ENCODE measurements at places on chromosomes 1 and 21.

DNA sequence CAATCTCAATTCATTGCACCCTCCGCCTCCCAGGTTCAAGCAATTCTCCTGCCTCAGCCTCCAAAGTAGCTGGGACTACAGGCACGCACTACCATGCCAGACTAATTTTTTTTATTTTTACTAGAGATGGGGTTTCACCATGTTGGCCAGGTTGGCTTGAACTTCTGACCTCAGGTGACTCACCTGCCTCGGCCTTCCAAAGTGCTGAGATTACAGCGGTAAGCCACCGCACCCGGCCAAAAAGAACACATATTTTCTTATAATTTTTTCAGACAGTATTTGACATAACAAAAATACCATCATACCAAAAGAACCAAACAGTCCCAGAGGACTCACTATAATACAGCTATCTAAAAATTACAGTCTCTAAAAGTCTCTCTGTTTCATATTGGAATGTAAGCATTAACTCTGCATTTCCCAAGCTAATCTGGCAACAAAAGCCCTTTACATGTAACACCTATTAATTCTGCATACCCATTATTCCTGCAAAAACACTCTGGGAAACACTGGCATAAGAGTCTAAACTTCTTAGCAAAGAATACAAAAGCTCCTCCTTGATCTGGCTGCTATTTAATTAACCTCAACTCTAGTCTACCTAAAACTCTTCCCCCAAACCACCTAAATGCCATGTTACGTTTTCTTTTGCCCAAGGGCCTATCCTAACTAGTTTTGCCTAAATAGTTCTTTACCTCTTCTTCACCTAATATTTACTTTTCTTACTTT, 26.9 kb downstream of the WDR26 start:
- DNase-seq, result no peak

- no peak for DNase-seq
These were observed 35.4 kb downstream of the CENPF start for GRCh38 chr1:214638459-214638807.

DNA sequence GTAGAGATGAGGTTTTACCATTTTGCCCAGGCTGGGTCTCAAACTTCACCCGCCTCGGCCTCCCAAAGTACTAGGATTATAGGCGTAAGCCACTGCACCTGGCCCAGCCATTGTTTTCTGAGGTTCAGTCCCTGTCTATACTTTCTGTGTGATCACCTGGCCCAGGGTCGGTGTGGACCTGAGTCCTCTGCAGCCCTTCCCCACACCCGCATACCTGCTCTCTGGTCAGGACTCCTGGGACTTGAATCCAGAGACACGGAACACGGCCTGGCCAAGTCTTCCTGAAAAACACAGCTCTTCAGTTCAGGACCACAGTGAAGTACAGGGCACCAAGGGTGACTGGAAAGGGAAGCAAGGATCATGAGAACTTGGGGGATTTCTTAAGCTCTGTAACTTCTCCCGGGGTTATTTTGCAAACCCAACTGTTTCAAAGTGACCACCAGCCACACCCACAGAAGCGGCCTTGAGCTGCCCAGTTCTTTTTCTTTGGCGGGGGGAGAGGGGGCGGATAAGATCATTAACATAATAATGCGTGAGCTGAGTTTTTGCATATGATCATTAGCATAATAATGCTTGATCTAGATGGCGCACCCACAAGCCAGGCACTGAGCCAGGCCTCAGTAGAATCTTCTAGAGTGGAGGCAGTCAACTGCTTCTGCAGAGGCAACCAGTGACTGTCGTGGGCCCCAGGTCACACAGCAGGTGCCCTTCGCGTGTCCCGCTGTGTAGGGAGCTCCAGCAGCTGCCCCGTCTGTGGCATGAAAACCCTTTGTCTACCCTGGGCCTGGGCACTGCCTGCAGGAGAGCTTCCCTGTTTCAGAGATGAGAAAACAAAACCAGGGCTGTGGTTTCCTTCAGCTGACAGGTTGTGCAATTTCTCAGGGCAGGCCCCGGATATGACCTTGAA, 1.7 kb upstream of the NADK start:
- DNase-seq, result peak; percentile 47

DNA sequence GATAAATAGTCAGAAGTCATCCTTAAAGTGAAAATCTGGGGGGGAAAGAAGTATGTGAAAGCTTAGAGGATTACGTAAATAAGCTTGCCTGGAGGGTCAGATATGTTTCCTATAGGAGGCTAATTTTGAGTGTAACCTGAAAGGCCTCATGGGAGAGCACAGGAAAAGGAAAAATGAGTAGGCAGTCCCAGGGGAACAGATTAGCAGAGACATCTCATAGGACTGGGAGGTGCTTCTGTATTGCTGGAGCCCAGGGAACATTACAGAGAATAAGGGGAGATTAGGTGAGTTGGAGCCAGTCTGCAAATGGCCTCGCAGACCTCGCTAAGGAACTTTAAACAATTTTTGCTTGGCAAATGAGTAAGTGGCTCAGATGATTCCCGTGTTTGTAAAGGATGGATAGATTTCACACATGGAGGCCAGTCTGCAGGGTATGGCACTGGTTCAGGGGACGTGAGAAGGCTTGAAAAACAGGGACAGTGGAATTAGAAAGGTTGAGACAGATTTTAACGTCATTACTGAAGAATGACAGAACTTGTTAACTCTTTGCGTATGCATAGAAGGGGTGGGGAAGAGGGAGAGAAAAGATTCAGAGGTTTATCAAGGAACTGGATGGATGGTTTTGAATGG, 149.1 kb downstream of the GREM2 start:
- DNase-seq, result no peak

GRCh38 chr1:38047603-38048141, 1.1 kb upstream of the POU3F1 start:
- no peak for DNase-seq

DNA sequence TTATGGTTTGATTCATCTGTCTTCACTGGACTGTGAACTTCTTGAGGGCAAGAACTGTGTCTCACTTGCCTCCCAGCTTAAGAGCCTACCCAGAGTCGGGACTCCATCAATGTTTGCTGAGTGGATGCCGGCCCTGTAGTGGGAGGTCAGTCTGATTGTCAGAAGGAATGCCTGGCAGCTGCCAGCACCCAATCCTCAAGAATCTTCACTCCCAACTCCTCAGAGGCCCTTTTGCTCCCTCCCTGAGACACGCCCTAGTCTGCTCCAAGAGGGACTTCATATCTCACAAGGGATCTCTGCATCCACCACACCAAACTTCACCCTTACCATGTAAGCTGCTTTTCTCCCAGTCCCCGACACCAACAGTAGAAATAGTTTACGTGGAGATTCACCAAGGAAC, 15.2 kb upstream of the KDM4A start:
- DNase-seq, result no peak

Measured in activated CD8-positive, alpha-beta memory T cell treated with anti-CD3 and anti-CD28 coated beads for 48 hours (primary cell).